ENCODE measurements at places on chromosomes 13 and 19.

GRCh38 chr13:51148223-51148951 is 37.3 kb upstream of the C13orf42 start:
- DNase-seq, result no peak

DNA sequence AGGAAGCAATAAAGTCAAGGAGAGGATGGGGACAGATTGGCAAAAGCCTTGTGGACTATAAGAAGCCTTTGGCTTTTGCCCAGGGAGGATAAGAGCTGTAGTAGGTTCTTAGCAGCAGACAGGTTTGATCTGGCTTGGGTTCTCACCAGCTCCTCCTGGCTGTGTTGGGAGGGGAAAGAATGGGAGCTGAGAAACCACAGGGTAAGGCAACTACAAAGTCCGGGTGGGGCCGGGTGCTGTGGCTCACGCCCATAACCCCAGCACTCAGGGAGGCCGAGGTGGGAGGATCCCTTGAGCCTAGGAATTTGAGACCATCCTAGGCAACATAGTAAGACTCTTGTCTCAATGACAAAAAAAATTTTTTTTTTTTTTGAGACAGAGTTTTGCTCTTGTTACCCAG is 20.6 kb downstream of the NECTIN2 start:
- DNase-seq, result no peak

GRCh38 chr13:49367640-49368422 is 76.0 kb downstream of the CAB39L start:
- DNase-seq, result no peak

GRCh38 chr13:36151591-36151990 is 20.4 kb upstream of the DCLK1 start:
- DNase-seq, result no peak

GRCh38 chr13:66556306-66556705 is 673.8 kb downstream of the PCDH9 start:
- no peak for DNase-seq

GRCh38 chr13:40618581-40619478 is 47.6 kb downstream of the FOXO1 start:
- DNase-seq, result no peak
